ENCODE measurements at places on chromosomes 11 and 22. TPM values are rescaled to one million over a fixed set of nuclear protein-coding genes. Genes with fewer than 3 reads are reported as not detected.
A peak's percentile ranks its signal among the peaks of the same experiment; 100 is the strongest.

DNA sequence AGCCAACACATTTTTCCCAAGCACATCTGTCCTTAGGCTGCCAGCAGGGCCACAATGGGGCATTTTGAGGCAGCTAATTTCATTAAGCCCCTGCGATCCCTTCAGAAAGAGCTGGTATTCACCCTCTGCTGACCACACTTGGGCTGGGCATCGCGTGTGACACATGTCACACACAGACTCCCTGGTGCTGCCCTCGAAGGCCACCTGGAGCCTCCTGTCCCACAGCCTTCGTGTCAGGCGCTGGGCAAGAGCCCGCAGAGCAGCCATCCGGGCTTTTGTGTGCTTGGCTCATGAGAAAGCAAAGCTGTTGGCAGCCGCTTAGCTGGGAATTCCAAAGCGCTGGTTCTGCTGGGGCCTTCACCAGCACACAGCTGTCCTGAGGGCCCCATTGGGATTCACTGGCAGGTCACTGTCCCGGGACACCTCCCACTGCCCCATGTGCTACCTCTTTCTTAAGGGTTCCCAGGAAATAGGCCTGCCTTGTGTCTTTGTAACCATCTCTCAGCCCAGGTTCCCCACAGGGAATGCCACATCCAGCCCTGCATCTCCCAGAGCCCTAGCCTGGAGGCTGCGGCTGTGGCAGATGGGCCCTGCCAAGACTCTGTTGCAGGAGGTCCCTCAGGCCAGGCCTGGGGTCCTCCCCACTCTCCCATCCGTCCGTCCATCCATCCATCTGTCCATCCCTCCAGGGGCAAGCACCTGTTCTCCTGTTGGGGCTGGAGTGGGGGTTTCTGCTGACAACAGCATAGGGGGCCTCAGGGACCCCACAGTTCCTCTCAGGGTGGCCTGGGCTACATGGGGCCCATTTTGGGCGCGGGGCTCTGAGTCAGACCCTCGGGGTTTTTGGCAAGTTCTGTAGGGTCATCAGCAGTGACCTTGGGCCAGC is 4.9 kb downstream of the CLDN5 start:
- no peak for DNase-seq

DNA sequence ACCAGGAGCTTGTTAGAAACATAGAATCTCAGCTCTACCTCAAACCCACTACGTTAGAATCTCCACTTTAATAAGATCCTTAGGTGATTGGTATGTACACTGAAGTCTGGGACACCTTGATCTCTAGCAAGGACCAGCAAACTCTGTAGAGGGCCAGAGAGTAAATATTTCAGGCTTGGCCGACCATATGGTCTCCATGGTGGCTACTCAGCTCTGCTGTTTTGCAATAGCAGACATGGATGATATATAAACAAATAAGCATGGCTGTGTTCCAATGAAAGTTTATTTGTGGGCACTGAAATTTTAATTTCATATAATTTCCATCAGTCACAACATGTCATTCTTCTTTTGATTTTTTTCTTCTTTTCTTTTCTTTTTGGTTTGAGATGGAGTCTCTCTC is 23.9 kb downstream of the UBASH3B start:
- DNase-seq, result no peak

Gene CARD10
- polyA plus RNA-seq, result 11.8 TPM

DNA sequence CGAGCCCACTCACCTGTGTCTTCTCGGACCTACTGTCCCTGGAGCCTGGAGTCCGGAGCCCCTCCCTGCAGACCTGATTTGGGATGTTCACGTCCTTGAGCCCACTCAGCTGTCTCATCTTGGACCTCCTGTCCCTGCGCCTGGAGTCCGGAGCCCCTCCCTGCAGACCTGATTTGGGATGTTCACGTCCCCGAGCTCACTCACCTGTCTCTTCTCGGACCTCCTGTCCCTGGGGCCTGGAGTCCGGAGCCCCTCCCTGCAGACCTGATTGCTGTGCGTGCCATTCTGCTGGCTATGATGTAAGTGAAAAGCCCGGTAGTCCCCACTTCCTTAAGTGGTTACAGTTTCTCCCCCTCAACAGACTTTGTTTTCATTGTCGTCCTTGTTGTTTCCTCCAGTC is 867.1 kb downstream of the BRD1 start:
- no peak for DNase-seq

DNA sequence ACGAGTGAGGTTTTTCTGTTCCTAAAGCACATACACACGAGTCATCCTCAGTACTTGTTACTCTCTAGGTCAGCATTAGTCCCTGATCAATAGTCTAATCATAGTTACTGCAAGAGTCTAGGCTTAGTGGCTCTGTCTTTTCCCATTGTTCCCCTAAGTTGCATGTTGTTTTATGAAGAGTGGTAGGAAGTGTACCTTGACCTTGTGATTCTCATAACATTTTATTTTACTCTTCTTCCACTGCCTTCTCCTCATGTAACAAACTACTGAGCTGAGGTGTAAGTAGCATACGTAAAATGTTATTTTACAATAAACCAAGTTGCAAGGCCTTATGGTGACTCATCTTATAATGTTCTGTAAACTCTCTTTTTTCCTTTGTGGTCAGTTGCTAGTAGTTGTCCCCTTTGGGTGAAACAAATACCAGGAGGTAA is 15.0 kb downstream of the METTL15 start:
- no peak for DNase-seq

- DNase-seq, result peak; percentile 85
These were observed 79.0 kb downstream of the AASDHPPT start for GRCh38 chr11:106156290-106156937.

Gene ARHGAP42
- 39.9 TPM for polyA plus RNA-seq

Gene PICALM
- polyA plus RNA-seq, result 170 TPM

Gene OR4C13
- polyA plus RNA-seq, result not detected

DNA sequence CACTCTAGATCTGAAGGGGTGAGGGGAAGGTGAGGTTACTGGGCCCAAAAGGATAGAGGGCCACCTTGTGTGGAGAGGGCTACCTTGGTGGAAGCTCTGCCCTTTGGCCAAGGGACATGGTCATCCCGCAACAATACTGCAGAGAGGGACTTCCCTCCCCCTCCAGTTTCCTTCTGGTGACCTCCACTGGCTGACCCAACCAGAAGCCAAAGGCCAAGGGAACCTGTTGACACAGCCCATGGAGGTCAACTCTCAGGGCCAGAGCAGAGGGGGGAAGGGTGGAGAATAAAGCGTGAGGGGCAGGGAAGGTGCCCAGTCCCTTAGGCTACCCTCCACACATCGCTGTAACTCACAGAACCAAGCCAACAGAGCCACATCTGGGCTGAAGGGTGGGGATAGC is 15.0 kb upstream of the RHOD start:
- DNase-seq, result no peak

DNA sequence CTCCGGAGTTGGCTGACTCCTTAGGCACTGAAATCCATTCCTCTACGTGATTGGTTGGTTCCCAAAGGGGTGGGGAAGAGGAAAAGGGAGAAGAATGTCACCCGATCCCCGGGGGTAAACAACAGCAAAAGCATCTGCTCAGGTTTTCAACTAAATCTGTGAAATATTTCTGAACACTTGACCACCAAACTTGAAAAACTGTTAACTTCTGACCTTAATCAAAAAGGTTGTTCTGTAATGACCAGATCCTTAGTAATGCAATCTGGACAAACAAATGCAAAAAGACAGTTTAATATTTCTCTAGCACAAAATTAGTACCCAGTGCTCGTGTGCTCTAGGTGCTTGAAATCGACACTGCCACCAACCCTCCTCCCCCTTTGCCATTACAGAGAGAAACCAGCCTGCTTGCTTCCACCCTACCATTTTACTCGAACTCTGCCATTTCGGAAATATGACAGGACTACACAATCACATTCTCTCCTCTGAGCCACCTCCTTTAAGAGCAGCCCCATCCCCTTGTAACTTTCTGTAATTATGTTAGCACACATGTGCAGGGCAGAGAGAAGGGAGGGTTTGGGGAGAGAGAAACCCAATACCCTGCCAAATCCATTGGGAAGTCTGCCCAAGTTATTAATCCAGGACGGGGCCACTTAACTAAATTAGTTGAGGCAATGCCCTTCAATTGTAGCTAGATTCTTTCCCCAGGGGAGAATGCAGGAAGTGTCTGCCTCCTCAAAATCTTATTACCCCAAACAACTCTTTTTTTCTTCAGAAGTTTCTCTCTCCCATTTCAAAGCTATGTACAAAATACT is 113.8 kb downstream of the RBFOX2 start:
- DNase-seq, result peak; percentile 81

- DNase-seq, result no peak
These were observed 66.7 kb downstream of the CEP164 start for GRCh38 chr11:117394221-117394925.

GRCh38 chr11:3338569-3339339 is 40.2 kb downstream of the ZNF195 start:
- DNase-seq, result no peak

Gene MS4A3
- 2.3 TPM for polyA plus RNA-seq

- no peak for DNase-seq
These were observed 20.6 kb downstream of the DRD4 start for GRCh38 chr11:657691-658126.

GRCh38 chr11:34212566-34212965 is 107.1 kb downstream of the NAT10 start:
- DNase-seq, result no peak

Gene OR52H1
- polyA plus RNA-seq, result not detected

DNA sequence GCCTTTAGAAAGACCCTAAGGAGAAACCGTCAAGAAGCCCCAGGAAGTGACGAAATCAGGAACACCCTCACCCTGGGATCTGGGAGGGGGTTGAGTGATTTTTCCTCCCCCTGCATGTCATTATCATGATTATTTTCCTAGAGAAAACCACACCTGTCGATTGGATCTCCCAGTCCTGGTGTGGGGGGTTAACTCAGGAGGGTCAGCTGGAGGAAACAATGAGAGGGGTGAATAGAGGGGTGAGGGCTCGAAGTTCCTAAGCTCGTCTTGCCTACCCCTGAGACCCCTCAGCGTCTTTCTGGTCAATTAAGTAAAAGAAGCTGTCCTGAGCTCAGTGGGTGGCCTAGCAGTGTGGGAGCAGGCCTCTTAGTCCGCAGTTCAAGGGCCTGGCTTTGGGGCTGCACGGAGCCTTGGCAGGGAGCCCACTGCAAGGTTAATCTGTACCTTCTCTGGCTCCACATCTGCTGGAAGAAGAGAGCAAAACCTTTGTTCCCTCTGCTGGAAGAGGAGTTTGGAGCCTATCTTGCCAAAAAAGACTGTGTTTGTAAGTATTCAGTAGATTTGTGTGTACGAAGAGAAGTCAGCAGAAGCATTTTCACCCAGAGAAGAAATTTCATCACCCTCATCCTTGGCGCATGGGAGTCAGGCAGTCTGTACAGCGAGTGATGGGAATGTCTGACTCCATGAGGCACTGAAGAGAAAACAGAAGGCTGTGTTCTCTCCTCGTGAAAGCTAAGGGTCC is 34.2 kb upstream of the FTH1 start:
- DNase-seq, result no peak

DNA sequence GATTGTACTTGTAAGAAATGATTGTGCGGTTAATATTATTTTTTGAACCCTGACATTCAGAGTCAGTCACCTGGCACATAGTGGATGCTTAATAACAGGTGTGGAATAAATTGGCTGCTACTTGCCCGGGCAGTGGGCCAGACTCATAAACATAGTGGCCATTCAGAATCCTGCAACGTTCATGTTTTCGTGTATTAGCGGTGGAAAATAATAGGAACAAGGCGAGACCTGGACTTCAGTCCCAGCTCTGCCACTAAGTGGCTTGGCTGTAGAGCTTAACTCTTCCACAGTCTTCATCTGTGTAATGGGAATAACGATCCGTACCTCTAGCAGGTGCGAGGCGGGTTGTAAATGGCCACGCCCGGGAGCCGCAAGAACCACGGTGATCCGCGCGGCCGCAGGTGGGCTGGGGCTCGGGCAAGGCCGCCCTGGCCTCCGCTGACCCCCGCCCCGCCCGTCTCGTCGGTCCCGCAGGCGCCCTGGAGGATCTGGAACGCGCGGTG is 761 bp upstream of the TMEM25 start:
- DNase-seq, result no peak

Gene FREY1
- 0.27 TPM for polyA plus RNA-seq

Gene TSGA10IP
- 0.62 TPM for polyA plus RNA-seq
